ENCODE measurements at places on chromosomes 2 and 18.

DNA sequence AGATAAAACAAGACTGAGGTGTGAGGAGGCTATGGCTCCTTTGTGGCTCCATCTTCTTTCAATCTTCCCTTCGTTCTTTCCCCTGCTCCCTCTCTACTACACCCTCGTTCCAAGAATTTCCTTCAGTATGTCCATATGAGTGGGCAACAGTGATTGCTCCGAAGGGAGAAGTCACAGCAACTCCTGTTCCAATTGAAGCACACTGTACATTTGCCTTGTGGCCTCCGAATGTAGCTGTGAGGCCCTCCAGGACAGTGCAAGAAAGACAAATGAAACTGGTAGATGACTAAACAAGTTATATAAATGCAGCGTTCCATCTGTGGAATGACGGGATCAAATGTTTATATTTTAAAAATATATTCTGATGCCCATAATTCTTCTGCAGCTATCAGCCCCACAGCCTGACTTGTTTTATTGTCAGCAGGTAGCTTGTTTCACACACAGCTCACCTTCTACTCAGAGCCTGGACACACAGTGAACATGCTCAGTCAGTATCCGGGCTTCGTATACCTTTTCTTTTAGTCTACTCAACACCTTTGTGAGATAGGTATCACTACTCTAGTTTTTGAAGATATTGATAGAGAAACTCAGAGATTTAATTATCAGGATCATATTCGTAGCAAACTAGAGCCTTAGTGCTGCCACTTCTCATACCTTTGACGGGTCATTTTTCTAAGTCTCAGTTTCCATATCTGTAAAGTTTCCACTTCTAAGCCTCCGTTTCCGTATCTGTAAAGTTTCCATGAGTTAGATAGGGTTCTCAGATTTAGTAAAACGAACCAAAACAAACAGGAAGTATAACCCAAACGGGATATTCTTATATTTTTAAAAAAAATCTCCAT, 216.7 kb upstream of the STON1 start:
- no peak for DNase-seq

- DNase-seq: no peak
Measured at GRCh38 chr2:8392098-8392866, 289.6 kb upstream of the ID2 start.

- DNase-seq: no peak
Measured at GRCh38 chr2:99809259-99809900, 319.6 kb upstream of the REV1 start.

GRCh38 chr2:240443891-240444301, 8.4 kb downstream of the GPC1 start:
- no peak for DNase-seq

- DNase-seq: no peak
Measured at GRCh38 chr2:94890234-94890633, 19.0 kb downstream of the TEKT4 start.

DNA sequence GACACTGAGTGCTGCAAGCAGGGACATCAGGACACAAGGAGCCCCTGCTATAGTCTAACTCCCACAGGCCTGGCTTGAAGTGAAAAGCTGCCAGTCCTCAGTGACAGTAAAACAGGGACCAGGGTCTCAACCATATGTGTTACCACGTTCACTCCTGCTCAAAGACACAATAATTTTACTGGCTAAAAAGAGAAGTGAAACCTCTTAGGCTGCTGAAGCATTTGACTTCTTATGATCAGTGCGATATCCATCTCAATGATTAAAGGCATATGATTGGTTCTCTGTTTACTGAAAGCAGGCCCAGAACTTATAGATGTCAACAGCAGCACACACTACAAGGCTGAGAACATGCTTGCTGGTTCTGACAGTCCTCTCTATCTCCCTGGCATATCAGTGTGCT, 129.8 kb upstream of the LMAN1 start:
- DNase-seq: no peak

DNA sequence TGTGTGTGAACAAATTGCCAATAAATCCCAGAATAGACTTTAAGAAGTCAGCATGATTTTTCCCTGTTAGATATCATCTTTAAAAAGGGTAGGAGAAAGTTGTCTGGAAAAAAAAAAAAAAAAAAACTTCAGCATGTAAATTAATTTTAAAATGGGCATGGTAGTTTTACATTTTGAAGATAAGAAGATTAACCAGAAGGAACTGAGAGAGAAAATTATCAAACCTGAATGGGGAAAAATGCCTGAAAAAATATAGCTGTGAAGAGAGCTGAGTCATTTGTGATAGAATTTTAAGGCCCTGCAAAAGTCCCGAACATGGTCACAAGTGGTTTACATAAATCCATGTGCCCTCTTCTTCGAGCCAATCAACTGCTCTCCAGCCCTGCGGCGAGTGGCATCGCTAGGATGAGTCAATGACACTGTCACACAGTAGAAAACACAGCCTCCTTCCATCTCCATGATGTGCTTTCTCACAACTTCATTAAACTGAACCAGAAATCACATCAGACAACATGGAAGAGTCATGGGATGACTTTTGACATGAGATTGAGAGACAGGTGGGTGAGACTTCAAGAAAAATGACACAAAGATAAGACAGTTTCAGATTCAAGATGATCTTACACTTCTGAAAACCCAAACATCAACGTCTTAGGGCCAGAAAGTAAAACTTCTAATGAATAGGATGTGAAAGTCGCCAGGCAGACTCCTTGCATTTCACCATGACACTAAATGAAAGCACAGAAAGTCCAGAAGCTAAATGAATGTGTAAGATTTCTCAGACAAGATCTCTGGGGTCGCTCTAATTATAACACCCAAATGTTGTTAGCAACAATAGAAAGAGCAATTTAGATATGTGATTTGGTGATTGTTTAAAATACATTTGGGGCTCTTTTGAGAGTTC, 273.0 kb upstream of the ID2 start:
- DNase-seq: peak; percentile 41

DNA sequence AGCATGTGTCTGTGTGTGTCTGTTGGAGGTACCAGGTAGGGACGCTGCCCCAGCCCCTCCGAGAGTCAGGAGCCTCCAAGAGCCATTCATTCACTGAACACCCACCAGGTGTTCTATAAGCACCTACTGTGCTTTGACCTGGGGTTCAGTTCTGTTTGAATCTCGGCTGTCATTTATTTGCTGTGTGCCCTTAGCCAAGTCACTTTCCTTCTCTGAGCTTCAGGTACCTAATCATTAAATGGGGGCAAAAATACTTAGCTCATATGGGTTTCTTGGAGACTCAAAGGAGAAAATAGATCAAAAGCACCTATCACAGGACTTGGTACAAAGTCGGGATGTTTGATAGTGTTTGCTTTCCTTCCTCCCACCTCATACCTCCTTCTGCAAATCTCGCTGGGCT, 13.2 kb downstream of the ASIC4 start:
- DNase-seq: no peak

DNA sequence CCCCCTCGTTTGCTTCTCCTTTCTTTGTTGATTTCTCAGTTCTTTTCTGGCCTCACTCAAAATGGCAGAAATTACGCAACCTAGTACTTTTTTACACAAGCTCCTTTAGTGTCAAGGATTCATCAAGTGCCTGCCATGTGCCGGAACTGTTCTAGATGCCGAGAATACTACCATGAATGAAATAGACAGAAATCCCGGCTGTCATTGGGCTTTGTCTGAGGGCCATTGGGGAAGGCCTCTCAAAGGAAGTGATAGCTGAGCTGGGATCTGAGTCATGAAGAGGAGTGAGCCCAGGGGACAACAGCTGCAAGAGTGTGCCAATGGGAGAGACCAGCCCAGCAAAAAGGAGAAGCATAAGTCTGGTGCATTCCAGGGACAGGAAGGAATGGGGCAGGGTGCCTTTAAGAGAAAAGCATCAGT, 34.3 kb upstream of the PPP1CB start:
- no peak for DNase-seq

DNA sequence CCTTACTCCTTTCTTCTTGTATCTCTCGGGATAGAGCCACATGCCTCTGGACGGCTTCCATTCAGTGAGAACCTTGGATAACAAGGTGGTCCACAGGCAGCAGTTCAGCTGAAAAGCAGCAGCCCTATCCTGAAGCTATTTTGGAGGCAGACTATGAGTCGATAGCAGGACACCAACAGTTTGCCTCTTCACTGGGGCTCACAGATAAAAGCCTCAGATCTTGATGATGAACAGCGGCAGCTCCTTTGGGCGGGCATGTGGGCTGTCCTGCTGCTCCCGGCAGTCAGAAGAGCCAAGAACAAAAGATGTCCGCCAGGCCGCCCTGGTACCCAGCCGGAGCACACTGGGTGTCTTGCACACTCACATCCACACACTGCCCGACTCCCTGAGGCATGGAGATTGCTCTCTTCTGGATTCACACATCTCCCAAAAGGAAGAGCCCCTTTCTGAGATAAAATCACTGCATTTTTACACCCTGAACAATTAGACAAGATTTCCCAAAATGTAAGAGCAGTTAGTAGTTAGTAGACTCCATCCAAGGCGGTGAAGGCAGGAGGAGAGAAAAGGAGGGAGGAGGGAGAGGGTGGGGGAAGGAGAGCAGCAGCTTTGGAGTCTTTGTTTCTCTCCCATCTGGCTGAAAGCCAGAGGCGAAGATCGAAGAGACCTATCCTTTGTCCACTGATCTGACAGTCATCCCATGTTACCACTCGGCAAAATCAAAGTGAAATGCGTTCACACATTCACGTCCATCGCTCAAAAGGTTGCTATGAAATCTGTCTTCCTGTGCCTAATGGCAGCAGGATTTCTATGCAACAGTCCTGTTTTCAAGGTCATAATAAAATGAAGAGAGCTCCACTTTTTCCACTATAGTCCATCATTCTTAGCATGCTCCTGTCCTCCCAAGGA, 90.1 kb upstream of the KLF7 start:
- no peak for DNase-seq

DNA sequence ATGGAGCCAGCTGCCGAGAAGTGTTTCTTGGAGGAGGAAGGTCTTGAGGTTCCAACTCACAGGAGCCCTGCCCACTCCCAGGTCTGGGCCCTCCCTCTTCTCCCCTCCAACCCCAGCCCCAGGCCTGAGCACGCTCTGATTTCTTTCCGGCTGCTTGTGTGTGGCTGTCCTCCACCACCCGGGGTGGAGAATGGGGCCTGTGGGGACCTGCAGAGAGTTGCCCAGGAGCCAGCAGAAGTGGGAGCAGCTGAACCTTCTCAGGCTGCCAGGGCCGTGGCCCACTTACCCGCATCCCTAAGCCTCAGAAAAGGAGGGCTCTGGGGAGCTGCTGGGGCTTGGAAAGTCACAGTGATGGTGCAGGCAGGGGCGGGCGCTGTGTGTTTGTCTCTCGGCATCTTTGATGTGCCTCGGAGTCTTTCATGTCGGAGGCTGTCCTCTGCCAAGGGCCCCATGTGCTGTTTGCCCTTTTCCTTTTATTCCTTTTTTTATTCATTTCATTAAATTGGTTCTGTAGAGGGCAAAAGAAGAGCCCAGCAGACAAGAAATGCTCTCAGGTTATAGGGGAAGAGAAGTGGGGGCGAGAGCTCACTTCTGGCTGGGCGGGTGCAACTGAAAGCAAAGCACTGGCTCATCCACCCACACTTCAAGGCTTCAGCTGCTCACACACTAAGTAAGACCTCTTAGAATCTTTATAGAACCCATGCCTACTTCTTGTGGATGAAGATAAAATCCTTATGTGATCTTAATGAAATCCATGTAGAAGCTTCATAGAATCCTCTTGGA, 52.5 kb downstream of the SDC1 start:
- no peak for DNase-seq

DNA sequence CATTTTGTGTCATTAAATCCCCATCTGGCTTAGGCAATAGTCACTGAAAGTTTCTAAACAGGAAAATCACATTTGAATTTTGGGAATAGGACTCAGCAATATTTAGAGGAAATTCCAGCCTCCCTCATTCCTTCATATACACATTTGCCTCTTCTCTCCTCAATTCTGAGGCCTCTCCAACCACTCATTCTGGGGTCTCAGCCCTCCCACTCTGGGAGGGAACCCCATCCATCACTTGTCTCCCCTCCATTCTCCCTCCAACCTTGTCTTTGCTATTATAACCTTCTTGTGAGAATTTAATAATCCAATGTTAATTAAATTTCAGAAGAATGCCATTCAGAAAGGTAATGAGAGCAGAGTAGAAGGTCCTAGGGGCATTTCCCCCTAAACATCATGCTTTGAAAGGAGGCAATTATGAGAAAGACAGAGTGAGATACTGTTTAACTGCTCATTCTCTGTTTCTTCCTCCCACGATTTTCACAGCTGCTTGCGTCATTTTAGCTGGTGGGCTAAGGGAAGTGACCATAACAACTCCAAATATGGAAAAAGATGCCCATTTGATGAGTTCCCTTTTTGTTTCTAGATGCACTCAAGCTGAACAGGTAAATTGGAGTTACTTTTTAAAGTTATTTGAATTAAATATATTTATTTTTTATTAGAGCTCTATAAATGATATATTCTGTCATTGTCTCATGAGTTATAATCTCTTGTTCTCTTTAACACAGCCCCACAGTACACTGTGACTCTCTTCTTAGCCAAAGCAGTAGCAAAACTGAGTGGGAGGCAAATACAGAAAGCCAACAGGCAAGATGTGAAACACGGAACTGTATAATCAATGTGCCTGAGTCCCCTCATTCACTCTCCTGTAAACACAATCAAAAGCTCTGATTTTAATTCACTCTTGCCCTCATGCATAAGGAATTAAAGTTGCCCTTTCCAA, 135.1 kb downstream of the DLGAP1 start:
- DNase-seq: no peak

DNA sequence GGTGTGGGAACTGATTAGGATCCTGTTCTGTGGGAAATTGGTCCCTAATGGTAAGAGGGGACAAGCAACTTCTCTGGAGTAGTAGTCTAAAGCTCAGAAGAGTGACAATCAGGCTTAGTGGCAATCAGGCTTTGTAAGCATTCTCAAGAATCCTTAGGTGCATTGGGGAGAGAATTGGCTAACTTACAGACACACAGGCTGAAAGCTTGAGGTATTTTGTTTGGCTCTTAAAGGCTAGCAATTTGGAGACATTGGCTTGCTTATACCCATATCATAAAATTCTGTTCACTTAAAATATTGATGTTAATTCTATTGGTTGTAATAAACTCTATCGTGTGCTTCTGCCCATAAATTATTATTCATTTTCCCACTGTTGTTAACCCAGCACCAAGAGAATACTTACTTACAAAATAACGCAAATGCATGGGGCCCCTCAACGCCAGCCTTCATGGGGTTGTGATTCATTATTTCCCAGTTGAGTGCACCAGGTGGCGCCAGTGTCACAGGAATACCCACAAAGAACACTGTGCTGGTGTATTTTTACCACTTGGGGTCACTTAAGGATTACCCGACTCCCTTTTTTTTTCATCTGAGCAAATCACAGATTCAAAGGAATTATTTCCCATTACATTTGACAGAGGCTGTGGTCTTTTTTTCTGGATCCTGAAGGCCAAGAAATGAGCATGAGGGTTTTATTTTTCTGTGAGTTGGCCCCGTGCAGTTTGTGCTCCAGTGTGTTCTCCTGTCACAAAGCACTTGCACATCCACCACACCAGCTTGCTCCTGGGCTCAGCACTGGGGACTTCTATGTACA, 45.5 kb downstream of the DDX1 start:
- DNase-seq: peak; percentile 59

All from activated CD8-positive, alpha-beta memory T cell treated with anti-CD3 and anti-CD28 coated beads, Interleukin-2, amount 50 U/mL, for 4 hours (primary cell).